Activated T-cell treated with anti-CD3 and anti-CD28 coated beads, Interleukin-2, amount 50 U/mL, for 24 hours (primary cell): ENCODE measurements at places on chromosomes 4 and X.

DNA sequence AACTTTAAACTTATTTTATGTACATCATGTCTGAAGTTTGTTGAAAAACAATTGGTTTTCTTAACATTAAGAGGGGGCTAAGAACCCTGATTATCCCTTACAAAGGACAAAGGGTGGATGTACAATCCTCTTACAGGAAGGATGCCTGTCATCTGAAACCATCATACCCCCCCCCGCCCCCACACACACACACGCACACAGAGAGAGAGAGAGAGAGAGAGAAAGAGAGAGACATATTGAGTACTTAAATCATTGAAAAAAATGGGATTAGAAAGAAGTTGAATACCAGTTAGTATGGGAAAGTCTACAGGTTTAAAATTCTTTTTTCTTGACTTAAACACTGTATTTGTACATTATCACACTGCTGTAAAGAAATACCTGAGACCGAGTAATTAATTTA, 10.9 kb upstream of the PGM2 start:
- DNase-seq: no peak

DNA sequence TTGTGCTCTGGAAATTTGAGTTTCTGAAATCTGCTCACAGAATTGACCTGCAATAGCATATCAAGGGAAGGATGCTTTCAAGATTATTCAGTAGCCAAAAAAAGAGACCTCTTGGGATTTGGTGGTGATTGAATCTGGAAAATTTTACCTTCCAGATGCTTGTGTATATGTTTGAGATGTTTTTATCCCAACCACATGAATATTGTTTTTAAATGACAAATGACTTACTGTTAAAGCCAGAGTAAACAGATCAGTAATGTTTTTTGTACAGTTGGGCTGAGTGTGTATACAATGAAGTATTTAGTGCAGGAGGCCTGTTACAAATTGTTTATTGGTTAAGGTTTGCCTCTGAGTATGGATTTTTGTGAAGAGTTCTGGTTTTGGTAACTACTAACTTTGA, 126.5 kb downstream of the CBR4 start:
- DNase-seq: no peak

DNA sequence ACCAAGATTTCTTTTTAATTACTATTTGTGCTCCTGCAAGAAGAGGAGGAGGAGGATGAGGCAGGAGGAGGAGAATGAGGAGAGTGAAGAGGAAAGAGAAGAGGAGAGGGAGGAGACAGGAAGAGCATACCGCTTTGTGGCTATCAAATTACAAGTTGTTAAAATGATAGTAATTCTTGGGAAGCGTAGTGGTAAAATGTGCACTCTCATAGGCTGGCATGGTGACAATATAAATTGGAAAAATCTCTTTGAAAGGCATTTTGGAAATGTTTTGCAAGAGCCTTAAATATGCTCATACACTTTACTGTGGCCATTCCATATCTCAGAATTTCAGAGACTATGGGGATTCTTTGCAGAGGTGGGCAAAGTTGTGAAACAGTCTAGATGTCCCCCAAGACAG, 53.2 kb downstream of the MXRA5 start:
- no peak for DNase-seq

GRCh38 chr4:3510481-3510880, 21.7 kb downstream of the LRPAP1 start:
- DNase-seq: no peak

- DNase-seq: no peak
These were observed 120.0 kb upstream of the GLRA2 start for GRCh38 chrX:14409341-14409740.

DNA sequence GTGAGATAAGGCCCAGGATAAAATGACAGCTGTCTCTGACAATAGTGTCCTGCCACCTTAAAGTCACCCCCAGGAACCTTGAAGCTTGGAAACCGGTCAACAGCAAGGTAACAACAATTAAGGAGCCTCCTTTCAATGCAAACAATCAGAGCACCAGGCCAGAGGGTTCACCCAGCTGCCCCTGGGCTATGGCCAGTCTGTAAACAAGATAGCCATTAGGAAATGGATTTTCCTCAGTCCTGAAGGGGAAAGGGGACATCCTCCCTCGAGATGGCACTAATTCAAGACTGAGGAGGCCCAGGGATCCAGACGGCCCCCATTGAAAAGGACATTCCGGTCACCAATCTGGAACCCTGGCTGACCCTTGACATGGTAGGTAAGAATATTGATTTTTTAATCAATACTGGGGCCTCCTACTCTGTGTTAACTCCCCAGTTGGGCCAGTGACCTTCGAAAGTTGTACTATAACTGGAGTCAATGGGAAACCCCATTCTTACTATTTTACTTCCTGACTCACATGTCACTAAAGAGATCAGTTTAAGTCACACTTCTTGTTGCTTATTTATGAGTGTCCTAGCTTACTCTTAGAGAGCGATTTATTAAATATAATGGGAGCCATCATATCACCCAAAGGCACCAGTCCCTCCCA, 61.7 kb upstream of the CT45A1 start:
- no peak for DNase-seq

DNA sequence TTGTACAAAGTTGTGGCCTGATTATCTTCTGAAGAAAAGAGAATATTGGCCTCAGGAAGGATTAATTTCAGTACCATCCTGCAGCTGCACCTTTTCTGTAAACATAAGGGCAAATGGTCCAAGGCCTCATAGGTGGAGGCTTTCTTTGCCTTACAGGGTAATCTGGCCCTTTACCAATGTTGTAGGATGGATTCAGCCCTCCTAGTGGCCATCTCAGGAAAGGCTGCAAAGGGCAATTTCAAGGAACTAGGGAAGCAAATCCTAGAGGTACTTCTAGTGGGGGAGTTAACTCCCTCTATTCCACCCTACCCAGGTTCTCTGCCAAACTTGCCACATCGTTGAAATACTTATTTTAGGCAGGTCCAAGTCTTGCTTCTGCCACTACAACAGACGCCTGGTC, 57.6 kb downstream of the UGT2B11 start:
- no peak for DNase-seq
